ENCODE measurements at places on chromosomes 13 and 19.

DNA sequence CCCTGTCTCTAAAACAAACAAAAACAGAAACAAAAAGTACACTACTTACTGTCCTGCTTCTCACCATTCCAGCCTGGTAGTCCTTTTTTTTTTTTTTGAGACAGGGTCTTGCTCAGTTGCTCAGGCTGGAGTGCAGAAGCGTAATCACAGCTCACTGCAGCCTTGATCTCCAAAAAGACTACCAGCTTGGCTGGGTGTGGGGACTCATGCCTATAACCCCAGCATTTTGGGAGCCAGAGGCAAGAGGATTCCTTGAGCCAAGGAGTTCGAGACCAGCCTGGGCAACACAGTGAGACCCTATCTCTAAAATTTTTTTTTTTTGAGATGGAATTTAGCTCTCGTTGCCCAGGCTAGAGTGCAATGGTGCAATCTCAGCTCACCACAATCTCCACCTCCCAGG lies 5.1 kb upstream of the GDF15 start:
- no peak overlapping the region for H3K27ac ChIP-seq
- no peak for DNase-seq
- H3K27me3 ChIP-seq, result no peaks in the 10 kb centered on the region
- peaks cover 28% of the 10 kb centered on the region for H3K4me1 ChIP-seq
- H3K4me3 ChIP-seq, result no peak overlapping the region

- H3K4me1 ChIP-seq, result no peaks in the 10 kb centered on the region
- H3K27me3 ChIP-seq, result peaks cover 6% of the 10 kb centered on the region
- H3K27ac ChIP-seq, result no peak overlapping the region
- H3K4me3 ChIP-seq, result no peak overlapping the region
- peaks cover 25% of the 10 kb centered on the region for H3K36me3 ChIP-seq
Observed at GRCh38 chr13:57846600-57847173, 215.1 kb downstream of the PCDH17 start.

GRCh38 chr13:113748101-113748861 lies 10.7 kb upstream of the TMEM255B start:
- peaks cover 15% of the 10 kb centered on the region for H3K36me3 ChIP-seq
- no peak overlapping the region for H3K4me3 ChIP-seq
- peak overlapping the region; percentile 36 for H3K27ac ChIP-seq
- DNase-seq, result no peak
- H3K27me3 ChIP-seq, result peaks cover 3% of the 10 kb centered on the region

DNA sequence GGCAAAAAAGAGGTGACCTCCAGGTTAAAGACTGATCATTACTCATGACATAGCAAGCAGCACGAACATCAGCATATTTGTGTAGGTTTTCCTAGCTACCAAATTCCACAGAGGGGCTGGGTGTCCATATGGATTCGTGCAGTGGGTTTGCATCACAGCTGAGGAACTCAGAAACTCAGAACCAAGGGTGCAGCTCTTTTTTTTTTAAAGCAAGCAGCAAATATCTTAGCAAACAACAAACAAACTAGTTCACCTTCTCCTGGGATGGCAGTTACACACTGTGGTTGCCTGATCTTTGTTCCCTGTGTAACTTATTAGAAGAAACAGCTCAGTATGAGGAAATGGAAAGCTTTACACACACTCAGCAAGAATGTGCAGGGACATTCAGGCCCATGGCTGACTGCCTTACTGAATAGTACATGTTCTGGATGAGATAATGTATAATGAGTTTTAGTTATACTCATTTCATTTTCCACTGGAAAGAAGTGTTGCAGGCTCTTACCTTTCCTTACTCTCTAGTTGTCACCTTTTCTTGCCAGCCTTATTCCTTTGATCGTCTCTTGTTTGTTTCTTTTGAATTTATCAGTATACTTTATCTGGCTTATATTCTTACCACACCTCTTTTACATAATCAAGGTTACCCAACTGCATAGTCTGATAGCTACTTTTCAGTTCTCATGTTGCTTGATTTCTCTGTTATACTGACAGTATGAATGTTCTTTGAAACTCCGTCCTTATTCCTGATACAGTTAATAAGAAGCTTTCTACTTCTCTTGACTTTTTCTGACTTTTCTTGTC lies 4.3 kb downstream of the NDFIP2 start:
- peaks cover 12% of the 10 kb centered on the region for H3K4me1 ChIP-seq
- no peak overlapping the region for H3K27ac ChIP-seq
- no peaks in the 10 kb centered on the region for H3K36me3 ChIP-seq
- peaks cover 6% of the 10 kb centered on the region for H3K27me3 ChIP-seq
- H3K4me3 ChIP-seq, result no peak overlapping the region

DNA sequence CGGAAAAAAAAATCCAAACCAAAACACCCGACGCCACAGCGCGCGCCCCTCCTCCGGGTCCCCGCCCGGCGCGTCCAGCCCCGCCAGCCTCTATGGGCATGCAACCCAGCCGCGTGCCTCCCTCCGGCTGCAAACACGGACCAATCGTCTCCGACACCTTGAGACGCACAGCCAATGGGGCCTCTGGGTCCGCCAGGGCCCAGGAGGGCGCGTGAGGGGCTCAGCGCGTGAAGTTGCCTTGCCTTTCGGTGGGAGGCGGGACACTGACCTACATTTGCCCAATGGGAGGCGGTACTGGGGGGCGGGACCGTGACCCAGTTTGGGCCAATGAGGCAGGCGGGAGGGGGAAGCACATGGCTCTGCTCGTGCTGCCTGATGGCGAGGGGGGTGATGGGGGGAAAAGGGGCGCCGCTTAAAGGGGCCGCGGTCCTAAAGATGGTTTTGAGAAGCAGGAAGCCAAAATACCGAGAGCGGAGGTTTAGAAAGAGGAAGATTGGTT lies 319 bp upstream of the DBP start:
- H3K27ac ChIP-seq, result peak overlapping the region; percentile 98
- peak overlapping the region; percentile 81 for H3K4me3 ChIP-seq
- DNase-seq, result peak; percentile 99
- peaks cover 15% of the 10 kb centered on the region for H3K27me3 ChIP-seq
- peaks cover 39% of the 10 kb centered on the region for H3K4me1 ChIP-seq

DNA sequence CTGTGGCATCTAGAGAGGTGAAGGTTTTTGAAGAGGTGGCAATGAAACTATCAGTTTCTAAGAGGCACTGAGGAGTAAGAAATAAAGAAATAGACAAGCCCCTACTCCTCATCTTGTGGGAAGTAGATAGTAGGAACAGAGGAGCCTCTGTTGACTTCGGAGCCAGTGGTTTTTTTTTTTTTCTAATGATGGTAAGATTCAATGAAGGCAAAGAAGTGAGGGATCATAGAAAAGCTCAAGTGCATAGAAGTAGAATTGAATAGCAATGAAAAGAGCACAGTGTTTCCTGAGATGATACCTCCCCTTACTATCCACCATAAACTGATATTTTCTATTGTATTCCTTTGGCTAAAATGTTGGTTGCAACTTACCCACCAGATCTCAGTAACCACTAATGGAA lies 46.3 kb downstream of the FREM2 start:
- peaks cover 13% of the 10 kb centered on the region for H3K4me1 ChIP-seq
- no peaks in the 10 kb centered on the region for H3K36me3 ChIP-seq
- H3K4me3 ChIP-seq, result no peak overlapping the region

DNA sequence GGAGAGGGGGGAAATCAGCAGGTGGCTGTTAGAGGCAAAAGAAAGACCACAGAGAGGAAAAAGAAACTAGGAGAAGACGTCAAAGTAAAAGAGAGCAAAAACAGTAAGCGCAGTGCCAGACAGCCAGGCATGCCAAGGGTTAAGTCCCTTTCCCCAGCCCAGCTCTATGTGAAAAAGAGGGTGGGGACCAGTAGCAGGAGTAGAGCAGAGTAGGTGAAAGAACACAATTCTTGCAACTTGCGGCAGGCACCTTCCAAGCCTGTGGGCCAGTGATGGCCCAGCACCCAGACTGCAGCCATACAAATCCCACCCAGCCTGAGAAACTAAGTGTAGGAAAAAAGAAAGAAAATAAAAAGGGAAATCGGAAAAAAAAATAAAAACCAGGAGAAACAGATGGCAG lies 64.2 kb upstream of the ZNF85 start:
- H3K4me1 ChIP-seq, result peaks cover 13% of the 10 kb centered on the region
- H3K4me3 ChIP-seq, result peak overlapping the region; percentile 35
- H3K36me3 ChIP-seq, result peaks cover 33% of the 10 kb centered on the region
- peaks cover 10% of the 10 kb centered on the region for H3K27me3 ChIP-seq
- 0 out of 2 replicates have a peak overlapping the region, but pooled peaks have one; percentile 4 for H3K27ac ChIP-seq
- DNase-seq, result peak; percentile 19

DNA sequence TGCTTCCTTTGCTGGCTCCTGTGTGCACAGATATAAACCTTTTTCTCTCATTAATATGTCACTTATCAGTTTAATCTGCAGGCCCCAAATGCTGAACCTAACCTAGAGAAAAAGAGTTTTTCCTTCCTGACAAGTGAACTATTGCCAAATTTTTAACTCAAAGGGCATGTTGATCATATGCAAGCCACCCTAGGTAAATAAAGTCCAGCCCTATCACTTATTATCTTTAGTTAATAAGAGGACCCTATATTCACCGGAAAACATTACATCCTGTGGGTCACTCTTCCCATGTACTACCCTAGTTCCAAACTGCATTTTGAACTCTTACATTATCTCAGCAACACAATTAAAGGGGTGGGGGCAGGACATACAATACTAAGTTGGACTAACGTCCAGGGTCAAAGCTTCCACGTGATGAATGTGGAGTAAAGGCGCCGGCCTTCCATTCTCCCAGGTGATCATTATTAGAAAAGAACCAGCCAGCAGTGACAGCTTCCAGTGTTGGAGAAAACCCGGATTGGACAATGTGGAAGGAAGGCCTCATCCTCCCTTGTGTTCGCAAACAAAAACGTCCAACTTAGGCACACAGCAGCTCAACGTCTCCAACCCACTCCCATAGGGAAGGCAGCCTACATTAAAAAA lies 86.6 kb downstream of the STK24 start:
- no peak for DNase-seq
- peaks cover 88% of the 10 kb centered on the region for H3K4me1 ChIP-seq
- no peak overlapping the region for H3K4me3 ChIP-seq

DNA sequence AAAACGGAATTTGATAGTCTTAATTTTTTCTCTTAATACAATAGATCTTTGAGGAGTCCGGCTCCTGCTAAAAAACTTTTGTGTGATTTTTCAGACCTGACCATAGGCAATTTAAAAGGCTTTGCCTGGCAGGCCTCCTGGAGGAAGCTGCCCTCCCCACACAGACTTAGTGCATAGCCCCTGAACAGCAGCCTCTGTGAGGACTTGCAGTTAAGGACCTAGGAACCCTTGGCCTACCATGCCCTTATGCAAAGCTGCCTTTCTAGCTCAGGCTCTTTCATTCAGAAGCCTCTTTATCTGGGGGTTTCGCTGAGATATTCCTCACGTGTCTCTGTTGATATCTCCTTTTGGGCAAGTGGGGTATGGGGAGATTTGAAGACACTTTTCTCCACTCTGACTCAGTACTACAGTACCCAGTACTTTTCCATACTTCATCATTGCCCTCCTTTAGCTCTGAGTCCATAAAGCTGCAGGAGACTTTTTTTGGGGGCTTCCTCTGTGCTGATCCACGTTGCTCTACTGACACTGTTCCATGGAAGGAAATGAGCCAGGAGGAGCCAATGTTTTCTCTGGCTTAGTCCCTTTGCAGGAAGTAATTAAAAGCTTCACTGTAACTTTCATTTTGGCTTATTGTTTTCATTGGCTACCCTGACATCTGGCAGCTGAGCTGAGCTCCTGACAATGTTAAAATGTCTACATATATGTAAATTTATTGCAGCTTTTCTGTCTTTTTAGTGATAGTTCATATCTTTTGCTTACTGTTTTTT lies 283.1 kb downstream of the TDRD3 start:
- H3K4me3 ChIP-seq, result no peak overlapping the region
- no peaks in the 10 kb centered on the region for H3K36me3 ChIP-seq
- H3K27ac ChIP-seq, result no peak overlapping the region
- peaks cover 4% of the 10 kb centered on the region for H3K4me1 ChIP-seq
- no peaks in the 10 kb centered on the region for H3K27me3 ChIP-seq

DNA sequence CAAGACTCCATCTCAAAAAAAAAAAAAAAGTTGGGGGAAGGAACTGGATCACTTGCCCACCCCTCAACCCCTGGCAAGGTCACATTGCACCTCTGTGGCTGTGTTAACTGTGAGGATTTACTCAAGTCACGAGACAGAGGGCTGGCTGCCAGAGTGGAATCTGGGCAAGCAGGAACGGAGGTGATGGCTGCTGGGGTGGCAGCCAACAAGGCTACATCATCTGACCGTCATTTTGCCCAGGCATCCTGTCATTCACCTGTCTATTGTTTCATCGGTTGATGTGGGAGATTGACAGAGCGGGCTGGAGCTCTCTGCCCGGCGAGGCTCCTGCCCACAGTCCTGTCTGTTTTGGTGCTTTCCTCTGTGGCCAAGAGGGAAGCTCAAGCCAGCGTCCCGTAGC lies 75.7 kb downstream of the DPF1 start:
- no peak overlapping the region for H3K4me3 ChIP-seq
- H3K27ac ChIP-seq, result no peak overlapping the region
- H3K27me3 ChIP-seq, result no peaks in the 10 kb centered on the region
- peaks cover 15% of the 10 kb centered on the region for H3K36me3 ChIP-seq
- DNase-seq, result no peak

GRCh38 chr13:102972191-102972590 lies 94.0 kb downstream of the SLC10A2 start:
- H3K27ac ChIP-seq, result no peak overlapping the region
- H3K27me3 ChIP-seq, result no peaks in the 10 kb centered on the region
- H3K4me1 ChIP-seq, result peaks cover 11% of the 10 kb centered on the region
- no peak for DNase-seq
- H3K4me3 ChIP-seq, result no peak overlapping the region
- H3K36me3 ChIP-seq, result no peaks in the 10 kb centered on the region

- DNase-seq, result no peak
- H3K27ac ChIP-seq, result no peak overlapping the region
- no peaks in the 10 kb centered on the region for H3K36me3 ChIP-seq
- 0 out of 2 replicates have a peak, but pooled peaks cover 3% of the 10 kb centered on the region for H3K27me3 ChIP-seq
Observed at GRCh38 chr13:102729560-102730270, 34.9 kb upstream of the METTL21C start.

GRCh38 chr13:94112227-94112626 lies 367.3 kb downstream of the DCT start:
- no peak overlapping the region for H3K27ac ChIP-seq
- DNase-seq, result no peak
- H3K36me3 ChIP-seq, result no peaks in the 10 kb centered on the region
- H3K4me3 ChIP-seq, result no peak overlapping the region

DNA sequence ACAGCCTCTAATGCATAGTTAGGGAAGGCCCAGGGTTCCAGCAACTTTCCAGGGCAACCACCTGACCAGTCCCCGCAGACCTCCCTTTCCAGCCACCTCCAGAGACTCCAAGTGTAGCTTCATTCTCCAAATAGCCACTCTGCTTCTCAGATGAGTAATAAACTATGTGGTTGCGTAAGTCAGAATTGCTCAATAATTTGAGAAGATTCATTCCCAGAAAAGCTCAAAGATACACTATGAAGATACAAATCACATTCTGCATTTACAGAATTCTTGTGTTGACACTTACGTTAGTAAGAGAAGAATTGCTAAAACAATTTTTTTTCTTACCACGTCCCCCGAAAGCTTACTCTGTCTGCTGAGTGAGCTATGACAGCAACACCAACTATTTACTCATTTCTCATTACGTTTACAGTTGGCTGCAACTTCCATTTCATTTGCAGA lies 8.2 kb upstream of the LATS2 start:
- peaks cover 11% of the 10 kb centered on the region for H3K4me1 ChIP-seq
- no peak for DNase-seq
- peaks cover 2% of the 10 kb centered on the region for H3K27me3 ChIP-seq
- H3K4me3 ChIP-seq, result no peak overlapping the region

GRCh38 chr13:51645154-51645650 lies 60.9 kb downstream of the WDFY2 start:
- H3K27me3 ChIP-seq, result no peaks in the 10 kb centered on the region
- H3K4me1 ChIP-seq, result peaks cover 50% of the 10 kb centered on the region
- H3K36me3 ChIP-seq, result peaks cover 3% of the 10 kb centered on the region
- peak overlapping the region; percentile 30 for H3K4me3 ChIP-seq
- DNase-seq, result no peak
- peak overlapping the region; percentile 87 for H3K27ac ChIP-seq

GRCh38 chr19:54817670-54818536 lies 1.6 kb downstream of the KIR3DL1 start:
- no peak overlapping the region for H3K27ac ChIP-seq
- H3K27me3 ChIP-seq, result peaks cover 15% of the 10 kb centered on the region
- no peaks in the 10 kb centered on the region for H3K4me1 ChIP-seq
- peaks cover 67% of the 10 kb centered on the region for H3K36me3 ChIP-seq
